Hematopoietic multipotent progenitor cell treated with erythropoietin and hydrocortisone succinate and interleukin-3 and kit ligand, for 8 days (in vitro differentiated cells): ENCODE measurements at places on chromosomes 13 and 19.
A peak's percentile ranks its signal among the peaks of the same experiment; 100 is the strongest.

- no peak for DNase-seq
These were observed 1.2 kb upstream of the PLEKHG2 start for GRCh38 chr19:39411081-39411831.

DNA sequence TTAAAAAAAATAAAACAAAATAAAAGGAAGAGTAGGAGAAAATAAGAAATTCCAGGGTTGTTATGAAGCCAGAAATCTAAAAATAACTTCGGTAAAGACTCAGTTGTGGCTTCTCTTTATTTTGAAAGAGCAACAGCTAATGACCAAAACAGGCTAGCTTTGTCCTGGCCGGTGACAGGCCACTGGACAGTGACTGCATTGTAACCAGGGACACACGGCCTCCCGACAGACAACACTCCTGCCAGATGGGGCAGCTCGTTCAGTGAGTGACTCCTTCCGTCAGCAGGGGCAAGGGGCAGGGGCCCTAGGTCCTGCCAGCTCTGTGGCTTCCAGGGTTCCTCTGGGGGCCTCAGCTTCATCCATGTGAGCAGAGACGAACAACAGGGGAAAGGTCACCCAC is 173.4 kb downstream of the KATNAL1 start:
- no peak for DNase-seq

DNA sequence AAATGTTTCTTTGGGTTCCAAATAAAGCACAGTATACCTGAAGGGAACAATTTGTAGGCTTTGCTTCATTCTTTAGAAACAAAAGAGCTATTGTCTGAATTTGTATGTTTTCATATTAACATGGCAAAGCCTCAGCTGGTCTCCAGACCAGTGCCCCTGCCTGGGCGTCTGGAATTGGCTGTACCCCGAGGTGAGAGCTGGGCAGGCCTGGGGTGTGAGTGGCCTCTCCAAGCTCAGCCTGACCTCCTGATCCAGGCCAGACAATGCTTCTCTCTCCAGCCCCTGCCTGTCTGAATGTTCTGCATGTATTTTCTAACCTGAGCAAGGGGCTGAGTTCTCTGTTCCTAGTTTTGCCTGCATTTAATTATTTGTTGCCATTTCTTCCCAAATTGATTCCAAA is 66.3 kb upstream of the MCF2L start:
- DNase-seq: no peak

GRCh38 chr13:104314926-104315535 is 1248.8 kb upstream of the SLC10A2 start:
- no peak for DNase-seq

- peak; percentile 53 for DNase-seq
These were observed 3.4 kb upstream of the ZNF333 start for GRCh38 chr19:14686411-14686810.
